Left lobe of liver (tissue), 2 donors: ENCODE measurements at places on chromosomes 5 and 9.
A peak's percentile ranks its signal among the peaks of the same experiment; 100 is the strongest.

- DNase-seq = peak; percentile 62
These were observed 730 bp downstream of the WWC1 start for GRCh38 chr5:168291964-168292785.

GRCh38 chr9:80378669-80379293 lies 807.0 kb downstream of the TLE4 start:
- no peak for DNase-seq

DNA sequence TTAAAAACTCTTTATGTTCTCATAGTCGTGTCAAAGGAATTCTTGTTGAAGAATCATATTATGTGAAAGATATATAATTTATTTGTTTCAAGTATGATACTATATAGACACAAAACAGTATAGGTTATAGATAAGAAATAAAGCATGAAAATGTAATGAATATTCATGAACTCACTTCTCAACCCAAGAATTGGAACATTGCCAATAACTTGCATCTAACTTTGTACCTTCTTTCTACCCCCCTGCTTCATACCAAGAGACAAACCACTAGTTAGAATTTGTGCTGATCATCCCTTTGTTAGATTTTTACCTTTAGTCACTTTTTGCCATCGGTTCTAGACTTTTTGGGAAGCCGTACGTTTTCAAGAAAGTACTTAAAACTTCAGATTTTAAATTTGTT lies 32.6 kb downstream of the HSD17B4 start:
- DNase-seq = no peak

DNA sequence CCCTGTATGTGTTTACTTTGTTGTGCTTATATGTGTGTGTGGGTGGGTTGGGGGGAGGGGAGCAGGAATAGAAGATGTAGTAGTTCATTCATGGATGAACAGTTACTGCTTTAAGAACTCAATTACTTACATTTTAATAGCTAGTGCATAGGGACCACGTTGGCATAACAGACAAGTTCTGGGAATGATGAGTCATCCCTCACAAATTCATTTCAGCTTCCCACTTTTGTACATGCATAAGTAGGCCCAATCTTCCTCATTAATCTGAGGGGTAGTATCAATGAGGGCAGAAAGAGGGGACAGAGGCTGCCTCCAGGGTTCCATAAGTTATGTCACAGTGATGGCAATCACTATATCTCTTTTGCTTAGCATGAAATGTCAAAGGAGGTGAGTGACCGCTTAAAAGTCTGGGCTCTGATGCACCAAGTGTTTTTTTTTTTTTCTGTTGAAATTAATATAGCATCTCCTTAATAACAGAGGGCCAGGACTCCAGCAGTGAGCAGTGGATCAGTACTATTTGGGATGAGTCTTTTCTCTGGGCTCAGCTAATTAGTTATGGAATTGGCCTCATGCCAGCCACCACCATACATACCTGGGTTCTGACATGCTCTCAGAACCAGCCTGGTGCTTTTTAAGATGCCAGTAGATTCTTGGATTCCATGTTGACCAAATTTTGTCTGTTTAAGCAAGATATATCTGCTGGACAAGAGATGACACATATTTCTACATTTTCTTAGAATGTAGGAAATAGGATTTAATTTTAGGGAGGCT lies 37.1 kb downstream of the PRDM6 start:
- DNase-seq = no peak

DNA sequence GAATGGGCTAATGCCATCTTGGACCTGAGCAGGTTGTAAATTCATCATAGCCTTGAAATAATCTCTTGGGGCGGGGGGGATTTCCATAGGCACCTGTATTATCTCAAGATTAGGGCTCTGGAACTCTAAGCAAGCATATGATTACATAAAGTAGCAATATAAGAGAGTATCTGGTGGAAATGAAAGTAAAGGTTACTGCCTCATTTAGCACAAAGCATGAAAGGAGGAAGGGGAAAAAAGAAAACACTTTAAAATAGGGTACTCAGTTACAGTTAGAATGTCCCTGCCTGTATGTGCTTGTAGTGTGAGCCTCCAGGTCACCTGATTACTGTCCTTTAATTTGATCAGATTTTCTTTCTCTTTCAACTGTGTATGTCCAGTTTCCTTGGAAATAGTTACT lies 1079.7 kb upstream of the CDH18 start:
- DNase-seq = no peak
